RCC 7860 (cell line): ENCODE measurements at places on chromosomes 3 and 15.

DNA sequence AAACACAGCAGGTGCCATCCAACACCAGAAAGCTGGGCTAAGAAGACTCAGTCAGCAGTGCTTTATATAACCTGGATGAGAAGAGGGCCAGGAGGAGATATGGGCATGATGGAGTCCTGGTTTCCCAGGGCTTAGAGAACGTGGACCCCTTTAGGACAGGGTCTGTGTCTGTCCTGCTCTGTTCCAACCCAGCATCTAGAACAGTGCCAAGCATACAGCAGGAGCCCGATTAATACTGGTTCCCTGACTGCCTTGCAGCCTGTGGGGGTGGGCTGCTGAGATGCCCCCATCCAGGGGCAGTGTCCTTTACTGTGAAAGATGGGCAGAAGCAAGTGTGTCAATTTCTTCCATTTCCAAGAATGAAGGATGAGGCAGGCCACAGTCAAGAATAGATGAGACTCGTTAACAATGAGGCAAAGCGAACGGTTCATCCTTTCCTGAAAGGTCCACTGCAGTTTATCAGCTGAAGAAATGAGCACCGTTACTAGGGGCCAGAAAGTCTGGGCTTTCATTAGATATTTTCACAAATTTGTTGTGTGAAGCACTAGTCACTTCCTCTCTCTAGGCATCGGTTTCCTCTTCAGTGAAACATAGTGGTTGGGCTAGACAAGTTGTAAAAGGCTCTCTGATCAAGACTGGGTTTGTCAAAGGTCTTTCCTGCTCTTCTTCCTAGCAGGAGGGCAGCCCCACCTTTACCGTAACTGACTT is 72.0 kb upstream of the HERC1 start:
- no peak for DNase-seq

DNA sequence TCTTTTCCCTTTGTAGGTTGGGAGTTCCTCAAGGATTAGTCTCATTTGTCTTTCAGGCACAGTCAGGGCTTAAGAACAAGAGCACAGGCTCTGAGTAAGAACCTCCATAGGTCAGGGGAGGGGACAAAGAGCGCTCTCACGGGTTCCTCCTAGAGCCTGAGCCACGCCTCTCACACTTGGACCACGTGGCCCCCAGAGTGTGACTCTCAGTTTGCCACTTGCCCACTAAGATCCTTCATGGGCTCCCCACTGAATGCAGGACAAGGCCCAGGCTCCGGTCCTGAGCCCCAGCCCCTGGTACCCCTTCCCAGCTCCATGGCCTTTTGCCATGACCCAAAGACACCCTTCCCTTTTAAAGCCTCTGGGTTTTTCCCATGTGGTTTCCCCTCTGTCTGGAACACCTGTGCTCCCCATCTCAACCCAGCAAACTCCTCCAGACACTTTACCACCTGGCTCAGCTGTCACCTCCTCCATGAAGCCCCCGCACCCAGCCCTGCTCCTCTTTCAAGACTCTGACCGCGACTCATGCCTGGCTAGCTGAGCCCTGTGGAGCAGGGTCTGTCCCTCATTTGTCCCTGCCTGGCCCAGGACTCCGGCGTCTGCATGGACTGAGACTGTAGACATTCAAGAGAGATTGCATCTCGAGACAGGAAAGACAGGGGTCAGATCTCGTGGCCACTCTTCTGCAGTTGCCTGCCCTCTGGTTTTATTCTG is 32.7 kb downstream of the IQSEC1 start:
- no peak for DNase-seq

DNA sequence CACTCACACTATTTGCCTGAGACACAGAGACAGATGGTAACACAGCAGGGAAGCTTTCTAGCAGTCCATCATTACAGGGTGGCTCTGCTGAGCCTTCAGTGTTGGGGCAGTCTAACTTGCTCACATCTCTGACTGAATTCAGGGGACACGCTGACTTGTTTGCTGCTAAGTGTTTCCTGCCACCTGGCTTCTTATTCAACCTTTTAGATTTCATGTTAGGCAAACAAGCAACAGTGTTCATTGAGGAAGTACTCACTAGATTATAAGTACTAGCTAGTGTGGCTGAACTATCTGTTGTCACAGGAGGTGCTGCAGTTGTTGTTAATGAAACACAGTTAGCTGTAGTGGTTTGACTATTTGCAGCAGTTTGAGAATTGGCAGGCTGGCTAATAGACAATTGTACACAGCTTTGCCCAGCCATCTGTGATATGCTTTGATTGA is 37.3 kb downstream of the USF3 start:
- no peak for DNase-seq

DNA sequence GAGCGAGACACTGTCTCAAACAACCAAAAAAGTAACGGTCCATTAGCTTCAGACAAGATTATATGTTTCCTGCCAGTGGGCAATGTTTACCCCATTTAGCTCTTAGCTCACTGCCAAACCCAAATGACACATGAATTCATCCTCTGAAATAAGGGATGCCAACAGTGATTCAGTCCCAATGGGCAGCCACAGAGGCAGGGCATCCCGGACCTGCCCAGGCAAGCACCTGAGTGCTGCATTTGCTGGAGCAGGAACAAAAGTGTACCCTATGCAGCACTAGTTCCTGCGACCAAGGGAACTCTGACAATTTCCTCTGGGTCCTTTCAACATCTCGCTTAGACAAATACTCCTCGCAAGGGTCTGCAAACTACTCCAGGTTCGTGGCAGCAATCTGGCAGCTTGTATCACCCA is 8.0 kb downstream of the IP6K2 start:
- peak; percentile 60 for DNase-seq

DNA sequence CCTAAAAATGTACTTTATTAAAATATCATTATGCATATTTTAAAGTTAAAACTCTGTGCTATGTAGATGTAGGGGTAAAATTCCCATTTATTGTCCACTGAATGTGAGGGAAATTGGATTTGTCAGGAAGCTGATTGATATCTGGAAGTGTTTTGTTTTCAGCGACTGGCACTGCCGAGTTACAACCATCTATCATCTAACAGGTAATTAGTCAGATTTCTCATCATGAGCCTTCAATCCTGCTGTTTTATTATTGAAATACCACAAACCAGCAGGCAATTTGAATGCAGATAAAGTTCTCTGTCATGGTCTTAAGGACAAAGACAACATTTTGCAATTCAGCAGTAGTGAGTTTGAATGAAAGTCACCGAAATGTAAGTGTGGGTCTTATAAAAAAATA is 40.5 kb downstream of the ZIC1 start:
- DNase-seq: no peak

DNA sequence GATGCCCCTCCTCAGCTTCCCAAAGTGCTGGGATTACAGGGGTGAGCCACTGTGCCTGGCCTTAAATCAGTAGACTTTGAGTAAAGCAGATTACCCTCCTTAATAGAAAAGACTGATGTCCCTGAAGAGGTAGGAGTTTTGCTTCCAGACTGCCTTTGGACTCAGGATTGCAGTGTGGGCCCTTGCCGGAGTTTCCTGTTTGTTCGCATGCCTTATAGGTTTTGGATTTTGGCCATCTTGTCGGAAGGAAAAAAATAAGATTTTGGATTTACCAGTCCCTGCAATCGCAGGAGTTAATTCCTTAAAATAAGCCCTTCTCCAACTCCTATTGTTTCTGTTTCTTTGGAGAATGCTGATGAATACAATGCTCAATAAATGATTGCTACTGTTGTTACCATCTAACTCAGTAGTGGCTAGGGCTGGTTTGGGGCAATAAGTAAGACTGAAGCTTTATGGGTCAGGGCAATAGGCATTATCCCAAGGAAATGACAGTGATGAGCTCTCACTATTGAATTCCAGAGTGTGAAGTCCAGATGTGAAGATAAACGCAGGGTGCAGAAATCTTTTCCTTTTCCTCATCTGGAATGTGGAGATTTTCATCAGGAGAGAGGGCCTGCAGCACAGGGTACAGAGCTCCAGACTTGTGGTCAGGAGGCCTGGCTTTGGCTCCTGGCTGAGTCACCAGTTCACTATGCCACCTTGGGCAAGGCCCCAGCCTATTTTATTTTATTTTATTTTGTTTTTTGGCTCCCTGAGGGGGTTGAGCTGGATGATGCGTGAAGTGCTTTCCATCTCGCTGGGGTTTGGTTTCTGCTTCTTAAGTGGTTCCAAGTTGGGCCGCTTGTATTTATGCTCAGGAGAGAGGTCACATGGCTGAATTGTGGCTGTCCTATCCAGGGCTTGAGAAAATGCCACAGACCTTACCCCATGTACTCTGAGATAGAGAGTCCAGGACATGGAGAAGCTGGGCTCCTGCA is 25.3 kb downstream of the FOXL2 start:
- peak; percentile 84 for DNase-seq

DNA sequence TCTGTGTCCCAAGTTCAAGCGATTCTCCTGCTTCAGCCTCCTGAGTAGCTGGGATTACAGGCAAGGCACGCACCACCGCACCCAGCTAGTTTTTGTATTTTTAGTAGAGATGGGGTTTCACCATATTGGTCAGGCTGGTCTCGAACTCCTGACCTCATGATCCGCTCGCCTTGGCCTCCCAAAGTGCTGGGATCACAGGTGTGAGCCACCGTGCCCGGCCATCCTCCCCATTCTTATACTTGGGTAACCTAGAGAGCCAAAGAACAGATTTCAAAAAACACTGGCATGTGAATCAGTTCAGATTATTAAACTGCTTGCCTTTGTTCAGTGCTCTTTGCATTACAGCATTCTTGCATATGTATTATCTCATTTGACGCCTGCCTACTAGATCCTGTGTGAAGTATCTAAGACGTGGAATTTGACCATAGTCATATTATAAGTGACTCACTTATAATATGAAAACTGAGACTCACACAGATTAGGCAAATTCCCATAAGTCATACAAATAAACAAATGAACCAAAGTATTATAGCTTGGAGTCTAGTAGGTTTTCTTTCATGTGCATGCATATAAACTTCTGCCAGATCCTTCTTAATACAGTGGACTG is 123.5 kb downstream of the UNC13C start:
- DNase-seq: no peak

GRCh38 chr3:194084284-194084683 is 51.7 kb upstream of the HES1 start:
- DNase-seq: no peak
